ENCODE measurements at places on chromosomes 5 and 9. TPM values are rescaled to one million over a fixed set of nuclear protein-coding genes. Genes with fewer than 3 reads are reported as not detected.

GCNT4 gene
- total RNA-seq = 3.3 TPM

PRELID2 gene
- 13.1 TPM for total RNA-seq

NFIL3 gene
- 7.5 TPM for total RNA-seq

TOR1B gene
- total RNA-seq = 36.2 TPM

ASPN gene
- total RNA-seq = not detected

PCDHB11 gene
- 1.3 TPM for total RNA-seq

DNA sequence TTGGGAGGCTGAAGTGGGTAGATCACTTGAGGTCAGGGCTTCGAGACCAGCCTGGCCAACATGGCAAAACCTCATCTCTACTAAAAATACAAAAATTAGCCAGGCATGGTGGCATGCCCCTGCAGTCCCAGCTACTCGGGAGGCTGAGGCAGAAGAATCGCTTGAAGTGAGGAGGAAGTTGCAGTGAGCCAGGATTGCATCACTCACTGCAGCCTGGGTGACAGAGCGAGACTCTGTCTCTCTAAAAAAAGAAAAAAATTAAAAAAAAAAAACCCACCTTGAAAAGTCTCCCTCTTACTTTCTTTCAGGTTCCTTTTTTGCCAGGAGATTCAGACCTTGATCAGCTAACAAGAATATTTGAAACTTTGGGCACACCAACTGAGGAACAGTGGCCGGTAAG, 34.2 kb downstream of the CDK7 start:
- H3K36me3 ChIP-seq = peaks cover 34% of the 10 kb centered on the region
- no peak for DNase-seq
- H3K27ac ChIP-seq = no peak overlapping the region
- no peaks in the 10 kb centered on the region for H3K27me3 ChIP-seq
- H3K4me1 ChIP-seq = no peaks in the 10 kb centered on the region
- no peak overlapping the region for H3K4me3 ChIP-seq

- DNase-seq = no peak
- H3K36me3 ChIP-seq = no peaks in the 10 kb centered on the region
- H3K4me1 ChIP-seq = peaks cover 13% of the 10 kb centered on the region
- H3K27ac ChIP-seq = no peak overlapping the region
- H3K27me3 ChIP-seq = peaks cover 13% of the 10 kb centered on the region
- no peak overlapping the region for H3K4me3 ChIP-seq
Measured at GRCh38 chr9:25681266-25681665, 3.0 kb upstream of the TUSC1 start.

DNA sequence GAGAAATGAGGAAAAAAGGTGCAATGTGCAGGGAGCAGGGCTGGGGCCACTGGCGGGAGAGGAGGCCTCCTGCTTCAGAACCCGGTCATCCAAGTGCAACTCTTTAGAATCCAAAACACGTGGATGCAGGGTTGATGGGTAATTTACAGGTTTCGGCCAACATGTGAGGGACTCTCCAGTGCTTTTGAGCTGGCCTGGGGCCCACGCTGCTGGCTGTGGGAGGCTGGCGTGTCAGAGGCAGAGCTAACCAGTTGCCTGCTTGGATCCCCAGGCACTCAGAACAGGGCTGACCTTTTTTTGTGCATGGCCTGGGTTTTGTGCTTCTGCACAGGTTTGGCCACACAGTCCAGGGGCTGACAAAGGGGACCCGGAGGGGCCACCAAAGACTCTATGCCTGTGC, 61.6 kb downstream of the GADD45G start:
- no peak overlapping the region for H3K4me3 ChIP-seq
- H3K36me3 ChIP-seq = no peaks in the 10 kb centered on the region
- H3K27ac ChIP-seq = no peak overlapping the region
- DNase-seq = no peak

DNA sequence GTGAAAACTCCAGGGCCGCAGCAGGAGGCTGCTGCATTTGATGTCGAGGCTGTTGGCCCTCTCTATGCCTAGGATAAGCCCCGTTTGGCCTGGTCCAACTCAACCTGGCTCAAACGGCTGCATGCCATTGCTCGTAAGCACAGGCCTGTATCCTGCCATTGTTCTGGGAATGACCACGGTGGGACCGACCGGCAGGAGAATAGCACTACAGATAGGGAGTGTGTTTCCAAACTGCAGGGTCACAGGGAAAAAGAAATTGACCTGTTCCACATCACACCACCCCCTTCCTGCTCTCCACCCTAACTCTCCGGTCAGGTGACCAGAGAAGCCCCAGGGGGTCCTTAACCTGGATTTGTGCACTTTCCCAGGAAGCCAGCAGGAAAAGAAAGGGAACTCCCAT, 278.7 kb upstream of the KLF4 start:
- no peaks in the 10 kb centered on the region for H3K27me3 ChIP-seq
- no peak overlapping the region for H3K27ac ChIP-seq
- no peaks in the 10 kb centered on the region for H3K4me1 ChIP-seq
- DNase-seq = no peak
- H3K36me3 ChIP-seq = no peaks in the 10 kb centered on the region
- H3K4me3 ChIP-seq = no peak overlapping the region

GRCh38 chr5:78058625-78059024, 235.9 kb downstream of the AP3B1 start:
- H3K27me3 ChIP-seq = no peaks in the 10 kb centered on the region
- H3K27ac ChIP-seq = no peak overlapping the region
- DNase-seq = no peak
- no peak overlapping the region for H3K4me3 ChIP-seq

GRCh38 chr9:73680831-73681230, 529.2 kb downstream of the ANXA1 start:
- no peaks in the 10 kb centered on the region for H3K27me3 ChIP-seq
- no peaks in the 10 kb centered on the region for H3K4me1 ChIP-seq
- no peak overlapping the region for H3K27ac ChIP-seq
- H3K36me3 ChIP-seq = no peaks in the 10 kb centered on the region
- DNase-seq = no peak
- no peak overlapping the region for H3K4me3 ChIP-seq

DNA sequence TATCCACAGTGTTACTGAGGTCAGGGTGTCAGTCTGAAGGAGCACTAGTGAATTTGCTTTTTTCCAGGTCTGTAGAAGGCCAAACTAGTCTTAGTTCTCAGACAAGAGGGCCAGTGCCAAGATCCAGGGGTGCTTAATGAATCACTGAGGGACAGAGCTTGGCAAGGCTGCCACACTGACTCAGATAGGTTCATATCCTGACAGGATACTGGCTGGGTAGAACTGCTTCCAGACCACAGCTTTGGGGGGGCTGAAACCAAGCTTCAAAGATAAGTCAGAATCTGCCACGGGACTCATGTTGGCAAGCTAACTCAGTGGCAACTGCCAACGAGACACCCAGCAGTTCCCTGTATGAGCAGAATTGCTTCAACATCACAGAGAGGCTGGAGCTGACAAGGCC, 1125.4 kb downstream of the EFNA5 start:
- no peak overlapping the region for H3K27ac ChIP-seq
- H3K4me1 ChIP-seq = no peaks in the 10 kb centered on the region
- H3K27me3 ChIP-seq = no peaks in the 10 kb centered on the region
- H3K36me3 ChIP-seq = no peaks in the 10 kb centered on the region
- no peak for DNase-seq

- H3K4me1 ChIP-seq = peaks cover 37% of the 10 kb centered on the region
- peak; percentile 72 for DNase-seq
- no peaks in the 10 kb centered on the region for H3K36me3 ChIP-seq
- H3K27me3 ChIP-seq = no peaks in the 10 kb centered on the region
- H3K27ac ChIP-seq = peak within 1 kb of the TSS; percentile 90
- H3K4me3 ChIP-seq = peak within 1 kb of the TSS; percentile 93
Measured at GRCh38 chr5:168578538-168579487, at the start of gene PANK3. Gene PANK3 (minus strand): TSS chr5:168579368. CDS start chr5:168579283, 85 bp downstream.

GRCh38 chr9:31210978-31211570, 1173.4 kb upstream of the ACO1 start:
- H3K27ac ChIP-seq = no peak overlapping the region
- no peaks in the 10 kb centered on the region for H3K36me3 ChIP-seq
- H3K4me1 ChIP-seq = no peaks in the 10 kb centered on the region
- H3K27me3 ChIP-seq = no peaks in the 10 kb centered on the region

DNA sequence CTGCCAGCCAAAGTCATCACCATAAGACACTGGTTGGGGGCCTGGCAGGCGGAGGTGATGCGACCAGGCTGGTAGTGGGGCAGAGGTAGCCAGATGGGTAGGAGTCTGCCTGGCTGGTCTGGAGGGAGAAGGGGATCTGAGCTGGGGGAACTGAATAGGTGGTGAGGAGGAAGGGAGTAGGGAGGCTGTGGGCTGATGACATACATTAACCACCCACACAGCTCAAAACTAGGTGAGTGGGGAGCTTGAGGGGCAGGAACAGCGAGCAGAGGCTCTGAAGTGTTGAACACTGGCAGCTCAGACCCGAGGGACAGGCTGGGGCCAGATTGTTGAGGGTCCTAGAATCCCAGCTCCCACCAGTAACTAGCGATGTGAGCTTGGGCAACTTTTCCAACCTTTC, 81.0 kb downstream of the DAB2IP start:
- H3K27ac ChIP-seq = no peak overlapping the region
- H3K4me3 ChIP-seq = no peak overlapping the region
- no peak for DNase-seq
- no peaks in the 10 kb centered on the region for H3K36me3 ChIP-seq
- H3K4me1 ChIP-seq = peaks cover 21% of the 10 kb centered on the region
- 0 out of 2 replicates have a peak, but pooled peaks cover 8% of the 10 kb centered on the region for H3K27me3 ChIP-seq

- DNase-seq = peak; percentile 11
- no peaks in the 10 kb centered on the region for H3K4me1 ChIP-seq
- H3K27ac ChIP-seq = no peak overlapping the region
Measured at GRCh38 chr5:66498791-66499207, 97.4 kb upstream of the MAST4 start.

GRCh38 chr5:72130351-72130761, 23.1 kb downstream of the MAP1B start:
- no peak for DNase-seq
- H3K4me3 ChIP-seq = no peak overlapping the region
- H3K27me3 ChIP-seq = no peaks in the 10 kb centered on the region
- no peaks in the 10 kb centered on the region for H3K36me3 ChIP-seq
- H3K27ac ChIP-seq = no peak overlapping the region
